ENCODE measurements at places on chromosomes 4 and X.

- no peak for DNase-seq
Measured at GRCh38 chr4:55921093-55921492, 27.7 kb upstream of the CEP135 start.

GRCh38 chr4:3122081-3122563 is 47.6 kb downstream of the HTT start:
- DNase-seq: no peak

GRCh38 chrX:103446665-103447302 is 70.4 kb downstream of the BEX3 start:
- no peak for DNase-seq

DNA sequence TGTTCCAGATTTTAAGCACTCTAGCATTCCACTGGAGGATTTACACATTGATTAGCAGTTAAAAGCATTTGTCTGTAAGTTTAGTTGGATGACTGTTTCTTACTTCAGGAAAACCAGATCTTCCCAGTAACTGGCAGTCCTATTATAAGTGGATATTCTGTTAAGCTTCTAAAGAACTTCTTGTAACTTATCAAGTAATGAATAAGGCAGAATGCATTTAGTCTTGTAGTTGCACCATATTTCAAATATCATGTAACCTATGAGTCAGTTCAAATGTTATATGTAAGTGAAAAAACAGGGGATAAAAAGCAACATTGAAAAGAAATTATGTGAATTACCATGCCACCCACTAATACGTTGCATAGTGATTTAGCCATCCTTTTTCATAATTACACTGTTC is 30.2 kb upstream of the TENM3 start:
- no peak for DNase-seq

- no peak for DNase-seq
Measured at GRCh38 chr4:165737309-165737972, 135.6 kb upstream of the TLL1 start.

DNA sequence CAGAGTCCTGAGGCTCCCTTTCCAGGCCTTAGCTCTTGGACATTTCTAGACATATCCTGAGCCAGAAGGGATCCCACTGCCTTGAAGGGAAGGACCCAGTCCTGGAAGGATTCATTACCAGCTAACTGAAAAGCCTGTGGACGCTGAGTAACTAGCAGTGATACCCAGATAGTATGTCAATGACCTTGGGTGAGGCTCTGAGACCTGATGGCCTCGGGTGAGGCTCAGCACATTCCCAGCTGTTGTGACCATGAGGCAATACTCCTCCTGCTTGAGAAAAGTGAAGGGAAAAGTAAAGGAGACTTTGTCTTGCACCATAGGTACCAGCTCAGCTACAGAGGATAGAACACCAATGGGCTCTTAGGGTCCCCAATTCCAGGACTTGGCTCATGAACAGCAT is 268.1 kb downstream of the DKK2 start:
- DNase-seq: no peak

DNA sequence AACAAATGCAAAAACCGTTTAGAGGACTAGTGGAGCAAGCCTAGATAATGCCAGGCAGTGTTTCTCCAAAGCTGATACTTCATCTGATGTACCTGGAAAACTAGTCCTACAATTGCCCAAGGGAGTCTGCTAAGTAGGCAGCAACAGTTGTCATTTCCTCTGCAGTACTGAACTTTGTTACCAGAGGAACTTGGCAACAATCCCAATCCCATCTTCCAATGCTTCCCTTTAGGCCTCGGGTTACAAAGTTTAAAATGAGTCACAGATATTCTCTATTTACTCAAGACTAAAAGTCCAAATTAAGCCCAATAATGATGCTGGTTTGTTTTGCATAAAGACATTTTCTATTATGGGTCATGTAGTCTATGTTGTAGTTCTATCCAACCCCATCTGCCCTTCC is 120.0 kb upstream of the GLRA2 start:
- no peak for DNase-seq

- no peak for DNase-seq
Measured at GRCh38 chr4:122100508-122100907, 51.6 kb upstream of the BLTP1 start.

- DNase-seq: no peak
Measured at GRCh38 chrX:13420545-13421183, 100.8 kb upstream of the ATXN3L start.

DNA sequence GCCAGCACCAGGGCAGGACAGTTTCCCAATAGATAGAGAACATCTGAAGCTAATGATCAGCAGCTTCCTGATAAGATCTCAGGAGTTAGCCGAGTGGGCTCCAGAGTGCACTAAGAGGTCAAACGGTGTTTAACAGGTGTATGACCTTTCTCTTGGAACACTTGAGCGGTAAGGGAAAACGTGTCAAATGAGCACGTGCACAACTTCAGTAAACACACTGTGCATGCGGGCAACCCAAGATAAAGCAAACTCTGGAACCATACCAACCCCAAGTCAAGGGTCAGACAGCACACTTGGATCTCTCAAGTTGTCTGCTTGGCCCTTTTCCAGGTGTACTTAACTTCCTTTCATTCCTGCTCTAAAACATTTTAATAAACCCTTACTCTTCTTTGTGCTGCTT is 1941.5 kb upstream of the PCDH10 start:
- no peak for DNase-seq

DNA sequence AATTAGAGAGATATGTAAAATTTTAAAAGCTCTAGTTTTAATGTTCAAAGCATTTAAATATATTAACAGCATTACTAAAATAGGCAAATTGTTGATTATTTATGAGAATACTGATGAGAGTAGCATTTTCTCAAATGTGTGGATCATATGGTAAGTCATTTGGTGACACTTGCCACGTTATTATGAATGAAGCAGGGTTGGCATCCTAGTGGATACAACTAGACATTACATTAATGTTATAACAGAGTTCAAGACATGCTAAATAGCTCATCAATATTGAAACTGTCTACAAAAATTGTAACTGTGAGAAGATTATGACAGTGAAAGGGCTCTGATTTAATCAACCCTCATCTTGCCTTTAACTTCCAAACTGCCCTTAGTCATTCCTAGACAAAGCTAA is 171.1 kb downstream of the PDGFC start:
- no peak for DNase-seq

DNA sequence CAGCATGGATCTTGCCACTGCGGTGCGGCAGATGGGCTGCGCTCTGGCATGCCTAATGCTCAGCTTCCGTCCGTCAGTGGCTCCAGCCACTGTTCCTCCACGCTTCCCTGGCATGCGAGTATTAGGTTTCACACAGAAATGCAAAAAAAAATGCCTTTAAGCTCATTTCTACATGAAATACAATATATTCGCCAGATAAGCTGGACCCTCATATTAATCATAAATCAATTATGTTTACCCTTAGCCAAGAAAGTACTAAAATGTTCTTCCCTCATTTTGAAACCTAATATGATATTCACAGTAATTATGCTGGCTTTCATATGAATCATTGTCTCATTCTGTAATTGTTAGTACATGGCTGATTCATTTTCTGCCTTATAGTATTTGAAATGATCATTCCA is 115.5 kb upstream of the FAM241A start:
- DNase-seq: no peak

GRCh38 chr4:158090323-158090722 is 82.5 kb downstream of the GASK1B start:
- DNase-seq: no peak

DNA sequence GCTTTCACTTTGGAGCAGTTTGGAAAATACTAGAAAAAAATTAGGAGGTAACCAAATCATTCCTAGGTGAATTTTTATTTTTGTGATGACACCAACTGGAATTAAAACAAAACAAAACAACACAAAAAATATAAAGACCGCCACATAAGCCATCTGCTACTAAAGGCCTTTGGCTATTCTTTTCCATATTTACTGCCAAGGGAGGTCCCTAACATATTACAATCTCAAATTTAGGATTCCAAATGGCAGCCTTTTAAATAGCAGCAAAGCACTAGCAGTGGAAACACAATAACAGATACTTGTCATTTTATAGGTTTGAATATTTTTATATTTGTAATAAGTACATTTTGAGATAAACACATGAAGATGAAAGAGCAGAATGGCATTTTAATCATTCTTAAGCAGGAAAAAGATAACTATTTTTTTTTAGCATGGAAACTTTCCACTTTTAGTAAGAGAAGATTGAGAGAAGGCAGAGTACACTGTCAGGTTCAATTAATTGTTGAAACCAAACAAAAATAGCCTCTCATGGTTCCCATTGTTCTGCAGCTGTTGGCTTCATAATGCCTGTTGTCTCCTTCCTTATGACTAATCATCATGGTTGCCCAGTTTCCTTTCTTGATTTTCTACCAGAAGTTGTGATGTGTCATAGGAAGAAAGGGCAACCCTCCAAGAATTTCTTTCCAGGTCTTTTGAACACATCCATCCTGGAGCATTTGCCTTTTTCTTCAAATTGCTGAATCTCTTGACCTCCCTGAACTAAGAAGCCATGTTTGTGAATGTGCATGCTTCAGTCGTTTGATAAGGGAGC is 219.0 kb upstream of the EMCN start:
- no peak for DNase-seq

- DNase-seq: no peak
Measured at GRCh38 chr4:189021831-189022230, 882.6 kb downstream of the TRIML1 start.

- no peak for DNase-seq
Measured at GRCh38 chr4:13498469-13498868, 14.3 kb upstream of the RAB28 start.

- no peak for DNase-seq
Measured at GRCh38 chr4:184122631-184123408, 94.9 kb downstream of the ENPP6 start.

- DNase-seq: no peak
Measured at GRCh38 chr4:153181293-153181692, 22.9 kb upstream of the TRIM2 start.

GRCh38 chrX:126030021-126030420 is 136.1 kb downstream of the DCAF12L2 start:
- no peak for DNase-seq

DNA sequence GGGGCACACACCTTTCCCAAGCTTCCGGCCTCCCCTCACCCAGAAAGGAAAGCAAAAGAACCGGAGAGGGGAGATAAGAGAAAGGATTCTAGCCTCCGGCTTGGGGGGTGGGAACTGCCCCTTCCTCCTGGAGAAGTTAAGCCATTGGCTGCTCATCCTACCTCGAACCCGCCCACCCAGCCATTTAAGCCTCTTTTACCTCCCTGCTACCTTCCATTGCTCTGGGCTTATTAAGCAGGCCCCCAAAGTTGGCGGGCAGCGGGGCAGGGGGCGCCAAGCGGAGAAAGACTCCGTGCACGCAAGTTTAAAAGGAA is 2.3 kb downstream of the MAML3 start:
- DNase-seq: no peak

DNA sequence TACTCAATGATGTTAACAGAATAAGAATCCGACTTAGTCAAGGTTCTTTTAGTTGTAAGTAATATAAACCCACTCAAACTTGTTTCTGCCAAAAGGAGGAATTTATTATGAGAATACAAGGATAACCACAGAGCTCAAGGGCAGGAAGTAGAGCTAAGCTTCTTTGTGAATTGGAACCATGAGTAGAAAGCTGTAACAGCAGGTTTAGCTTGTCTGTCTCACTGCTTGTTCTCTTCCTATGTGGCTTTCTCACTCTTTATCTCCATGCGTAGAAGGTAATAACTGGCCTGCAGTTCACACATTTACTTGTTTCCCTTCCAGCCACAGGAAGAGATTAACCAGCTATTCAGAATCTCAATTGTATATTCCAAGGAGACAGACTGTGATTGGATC is 378.3 kb downstream of the PPP1R2C start:
- no peak for DNase-seq

DNA sequence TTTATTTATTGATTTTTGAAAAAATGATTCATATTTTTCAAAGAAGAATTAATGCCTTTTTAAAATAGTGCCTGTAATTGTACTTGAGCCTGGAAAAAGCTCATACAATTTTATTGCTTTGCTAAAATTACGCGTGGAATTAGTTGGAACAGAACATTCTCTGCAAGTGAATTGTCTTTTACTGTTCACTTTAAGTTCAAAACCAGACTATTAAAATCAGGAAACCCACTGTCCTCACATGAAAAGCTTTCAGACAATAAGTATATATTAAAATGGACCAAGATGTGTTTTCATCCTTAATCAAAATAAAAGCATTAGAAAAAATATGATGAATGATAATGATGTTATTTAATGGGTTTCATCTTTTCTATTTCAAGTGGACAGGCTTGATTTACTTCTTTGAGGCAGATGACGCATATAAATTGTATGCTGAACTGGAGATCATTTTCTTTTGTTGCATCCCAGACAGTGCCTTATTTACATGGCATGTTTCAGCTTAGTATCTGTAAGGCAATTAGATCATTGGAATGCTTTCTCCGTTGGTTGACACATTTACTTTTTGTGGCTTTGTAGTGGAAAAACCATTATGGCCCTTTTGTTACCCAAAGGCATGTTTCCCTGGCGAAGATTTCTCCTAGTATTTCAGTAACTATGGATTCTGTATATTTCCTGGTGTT is 299.0 kb upstream of the MAGEC2 start:
- no peak for DNase-seq

- DNase-seq: peak; percentile 19
Measured at GRCh38 chrX:104113222-104113965, 1.1 kb downstream of the ZCCHC18 start.

GRCh38 chrX:100650841-100651240 is 6.8 kb downstream of the SRPX2 start:
- no peak for DNase-seq

DNA sequence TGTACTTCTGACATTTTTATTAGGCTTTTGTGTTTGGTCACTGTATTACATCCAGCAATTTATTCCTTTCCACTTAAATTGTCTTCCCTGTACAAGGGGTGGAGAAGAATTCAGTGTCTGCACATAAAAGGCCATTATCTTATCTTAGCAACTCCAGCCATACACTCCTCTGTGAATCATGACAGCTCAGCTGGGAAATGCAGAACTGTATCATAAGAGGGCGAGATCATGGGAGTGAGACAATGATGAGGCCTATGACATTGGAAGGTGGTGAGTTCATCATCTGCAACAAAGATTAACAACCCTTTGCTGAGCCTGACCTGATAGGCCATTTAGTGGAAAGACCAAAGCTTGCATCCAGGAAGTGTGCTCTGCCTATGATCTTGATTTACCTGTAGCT is 33.3 kb downstream of the SLIT2 start:
- DNase-seq: no peak

GRCh38 chr4:37985730-37986275 is 25.6 kb downstream of the PTTG2 start:
- no peak for DNase-seq

DNA sequence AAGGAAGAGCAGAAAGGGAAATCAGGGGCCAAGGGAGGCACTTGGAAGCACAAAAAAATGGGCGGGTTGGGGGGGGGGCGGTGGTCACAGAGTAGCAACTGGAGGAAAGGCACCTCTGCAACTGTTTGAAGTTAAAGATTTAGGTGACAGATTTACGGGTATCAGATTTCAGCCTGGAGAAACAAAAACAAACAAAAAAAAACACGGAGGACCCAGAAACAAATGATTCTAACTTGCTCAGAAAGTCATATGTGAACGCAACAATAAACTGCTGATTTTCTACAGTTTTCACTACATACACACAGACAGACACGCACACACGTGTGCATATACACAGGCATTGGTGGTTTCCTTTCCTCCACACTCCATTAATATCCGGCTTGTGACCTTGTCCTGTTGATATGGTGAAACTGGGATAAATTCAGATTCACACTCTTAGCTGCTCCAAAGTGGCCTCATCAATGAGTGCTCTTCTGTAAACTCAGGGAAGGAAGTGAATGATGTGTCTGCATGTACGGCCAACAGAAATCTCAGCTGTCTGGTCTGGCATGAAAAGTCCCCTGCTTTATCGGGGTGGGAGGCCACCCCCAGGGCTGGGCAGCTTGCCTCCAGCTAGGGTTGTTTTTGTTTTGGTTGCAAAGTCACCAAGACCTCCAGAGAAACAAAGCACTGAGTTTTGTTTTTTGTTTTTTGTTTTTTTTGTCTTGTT is 54.3 kb downstream of the CHST7 start:
- no peak for DNase-seq

Measured in T-helper 17 cell (primary cell).